ENCODE measurements at places on chromosomes 6 and 20.

- no peak for DNase-seq
Observed at GRCh38 chr6:36487698-36488097, 44.9 kb downstream of the KCTD20 start.

GRCh38 chr20:59030911-59031563 lies 1.1 kb downstream of the ATP5F1E start:
- no peak for DNase-seq

DNA sequence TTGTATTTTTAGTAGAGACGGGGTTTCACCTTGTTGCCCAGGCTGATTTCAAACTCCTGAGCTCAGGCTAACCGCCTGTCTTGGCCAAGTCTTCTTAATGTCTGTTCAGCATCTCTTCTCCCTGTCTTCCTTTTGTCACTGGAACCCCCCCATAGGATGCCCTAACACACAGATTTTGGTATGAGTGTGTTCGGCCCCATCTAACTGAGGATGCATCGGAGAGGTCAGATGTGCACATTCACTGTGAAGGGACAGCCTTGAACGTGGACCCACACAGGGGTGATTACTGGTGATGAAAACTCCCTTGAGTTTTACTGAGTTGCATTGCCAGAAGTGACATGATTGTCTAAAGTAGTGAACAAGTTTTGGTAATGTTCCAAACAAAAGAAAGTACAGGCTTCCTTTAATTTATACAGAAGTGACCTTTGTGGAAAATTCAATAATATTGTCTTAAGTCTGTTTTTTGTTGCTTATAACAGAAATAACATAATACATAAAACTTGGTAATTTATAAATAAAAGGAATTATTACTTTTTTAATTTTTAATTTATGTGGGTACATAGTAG lies 40.5 kb upstream of the NCOA3 start:
- no peak for DNase-seq

DNA sequence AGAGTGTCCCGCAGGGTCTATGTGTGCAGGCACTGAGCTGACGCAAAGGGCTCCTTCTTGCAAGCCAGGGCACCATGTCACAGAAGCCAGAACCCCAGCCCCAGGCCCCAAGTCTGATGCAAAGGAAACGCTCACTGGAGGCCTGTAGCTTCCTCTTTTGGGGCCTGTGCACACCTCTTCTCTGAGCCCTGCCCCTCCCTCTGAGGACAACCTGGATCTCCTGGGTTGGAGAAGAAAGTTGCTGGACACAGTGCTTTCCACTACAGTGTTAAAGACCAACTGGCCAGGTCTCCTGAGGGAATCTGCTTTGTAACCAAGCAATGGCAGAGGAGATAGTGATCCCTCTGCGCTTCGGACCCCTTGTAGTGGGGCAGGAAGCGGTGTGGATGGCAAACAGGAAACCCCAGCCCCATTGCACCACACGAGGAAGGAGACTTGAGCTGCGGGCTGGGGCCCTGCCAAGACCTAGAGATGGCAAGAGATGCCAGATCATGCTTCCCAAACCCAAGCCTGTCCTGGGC lies 90.0 kb downstream of the PRND start:
- no peak for DNase-seq

DNA sequence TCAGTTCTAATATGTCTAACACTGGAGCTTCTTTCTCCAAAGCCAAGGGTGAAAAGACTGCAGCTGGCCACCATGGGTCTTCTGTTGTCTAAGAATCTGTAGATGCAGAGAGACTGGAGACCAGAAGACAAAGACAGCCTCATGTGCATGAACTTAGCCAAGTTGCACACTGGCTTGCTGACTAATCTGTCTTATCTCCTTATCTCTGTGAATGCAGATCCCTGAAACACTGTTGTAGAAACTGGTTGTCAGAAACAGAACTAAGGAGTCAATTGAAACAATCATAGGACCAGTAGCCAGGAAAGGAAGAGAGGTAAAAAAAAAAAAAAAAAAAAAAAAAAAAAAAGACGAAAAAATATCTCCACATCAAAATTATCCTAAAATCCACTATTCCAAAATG lies 109.7 kb downstream of the BFSP1 start:
- DNase-seq = no peak

GRCh38 chr6:80647156-80647555 lies 540.7 kb downstream of the BCKDHB start:
- no peak for DNase-seq

DNA sequence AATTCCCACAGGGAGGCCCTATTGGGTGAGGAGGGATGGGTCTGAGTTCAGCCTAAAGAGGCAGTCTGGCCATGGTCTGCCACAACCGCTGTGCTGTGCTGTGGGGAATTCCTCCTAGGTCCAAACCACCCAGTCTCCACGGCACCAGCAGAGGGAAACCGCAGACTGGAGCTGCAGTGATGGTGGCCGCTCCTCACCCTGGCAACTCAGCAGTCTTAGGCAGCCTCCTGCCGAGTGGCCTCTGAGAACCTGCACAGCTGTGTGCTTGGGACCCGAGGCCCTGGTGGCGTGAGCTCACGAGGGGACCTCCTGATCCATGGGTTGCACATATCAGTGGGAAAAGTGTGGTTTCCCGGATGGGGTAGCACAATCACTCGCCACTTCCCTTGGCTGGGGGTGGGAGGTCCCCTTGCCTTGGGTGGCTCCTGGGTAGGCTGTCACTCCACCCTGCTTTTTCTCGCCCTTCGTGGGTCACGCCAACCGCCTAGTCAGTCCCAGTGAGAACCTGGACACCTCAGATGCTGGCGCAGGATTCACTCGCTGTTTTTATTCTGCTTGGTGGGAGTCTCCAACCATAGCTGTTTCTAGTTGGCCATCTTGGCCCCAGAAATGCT lies 242.2 kb downstream of the CDH26 start:
- DNase-seq = no peak

DNA sequence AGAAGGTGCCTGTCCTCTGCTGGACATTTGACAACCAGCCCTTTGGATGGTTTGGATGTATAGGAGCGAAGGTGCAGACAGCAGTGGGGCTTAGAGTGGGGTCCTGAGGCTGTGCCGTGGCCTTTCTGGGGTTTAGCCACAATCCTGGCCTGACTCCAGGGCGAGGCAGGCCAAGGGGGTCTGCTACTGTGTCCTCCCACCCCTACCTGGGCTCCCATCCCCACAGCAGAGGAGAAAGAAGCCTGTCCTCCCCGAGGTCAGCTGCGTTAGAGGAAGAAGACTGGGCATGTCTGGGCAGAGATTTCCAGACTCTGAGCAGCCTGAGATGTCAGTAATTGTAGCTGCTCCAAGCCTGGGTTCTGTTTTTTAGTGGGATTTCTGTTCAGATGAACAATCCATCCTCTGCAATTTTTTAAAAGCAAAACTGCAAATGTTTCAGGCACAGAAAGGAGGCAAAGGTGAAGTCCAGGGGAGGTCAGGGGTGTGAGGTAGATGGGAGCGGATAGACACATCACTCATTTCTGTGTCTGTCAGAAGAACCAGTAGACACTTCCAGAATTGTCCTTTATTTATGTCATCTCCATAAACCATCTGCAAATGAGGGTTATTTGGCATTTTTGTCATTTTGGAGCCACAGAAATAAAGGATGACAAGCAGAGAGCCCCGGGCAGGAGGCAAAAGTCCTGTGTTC lies 1.3 kb upstream of the CDKN1A start:
- DNase-seq = peak; percentile 57

DNA sequence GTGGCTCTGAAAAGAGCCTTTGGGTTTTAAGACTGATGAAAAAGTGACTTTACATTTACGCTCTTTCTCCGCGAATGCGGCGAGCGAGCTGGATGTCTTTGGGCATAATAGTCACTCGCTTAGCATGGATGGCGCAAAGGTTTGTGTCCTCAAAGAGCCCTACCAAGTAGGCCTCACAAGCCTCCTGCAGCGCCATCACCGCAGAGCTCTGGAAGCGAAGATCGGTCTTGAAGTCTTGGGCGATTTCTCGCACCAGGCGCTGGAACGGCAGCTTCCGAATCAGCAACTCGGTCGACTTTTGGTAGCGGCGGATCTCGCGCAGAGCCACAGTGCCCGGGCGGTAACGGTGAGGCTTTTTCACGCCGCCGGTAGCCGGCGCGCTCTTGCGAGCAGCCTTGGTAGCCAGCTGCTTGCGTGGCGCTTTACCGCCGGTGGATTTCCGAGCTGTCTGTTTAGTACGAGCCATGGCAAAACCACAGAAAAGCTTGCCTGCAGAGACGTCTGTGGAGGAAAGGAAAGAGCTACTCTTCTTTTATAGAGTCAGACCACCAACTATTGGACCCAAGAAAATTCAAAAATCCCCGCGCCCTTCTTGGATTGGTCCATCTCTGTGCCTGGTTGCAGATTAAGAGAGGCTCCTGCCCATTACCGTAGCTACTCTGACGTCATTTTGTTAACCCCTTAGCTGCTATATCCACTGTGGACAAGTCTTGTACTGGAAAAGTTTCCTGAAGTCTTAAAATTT lies 55.5 kb upstream of the HFE start:
- DNase-seq = peak; percentile 99

DNA sequence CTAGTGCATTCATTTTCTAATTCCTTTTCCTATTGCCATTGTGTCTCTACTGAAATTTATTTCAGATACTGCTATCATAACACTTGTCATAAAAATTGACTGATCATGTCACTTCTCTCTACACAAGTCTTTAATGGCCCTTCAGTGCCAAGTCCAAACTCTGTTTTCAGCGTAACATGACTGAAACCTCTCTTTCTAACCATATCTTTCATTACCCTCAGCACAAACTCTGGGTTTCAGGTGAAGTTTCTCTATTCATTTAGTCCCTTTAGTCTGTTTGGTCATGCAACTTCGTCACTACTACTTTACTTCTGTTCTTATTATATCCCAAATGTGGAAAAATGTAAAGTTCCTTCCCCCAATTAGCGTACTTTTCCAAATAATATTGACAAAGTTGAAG lies 234.9 kb downstream of the OGFRL1 start:
- DNase-seq = no peak

- no peak for DNase-seq
Observed at GRCh38 chr20:40280616-40281015, 408.4 kb downstream of the MAFB start.

- DNase-seq = peak; percentile 52
Observed at GRCh38 chr6:72788188-72788587, 166.3 kb downstream of the KCNQ5 start.

DNA sequence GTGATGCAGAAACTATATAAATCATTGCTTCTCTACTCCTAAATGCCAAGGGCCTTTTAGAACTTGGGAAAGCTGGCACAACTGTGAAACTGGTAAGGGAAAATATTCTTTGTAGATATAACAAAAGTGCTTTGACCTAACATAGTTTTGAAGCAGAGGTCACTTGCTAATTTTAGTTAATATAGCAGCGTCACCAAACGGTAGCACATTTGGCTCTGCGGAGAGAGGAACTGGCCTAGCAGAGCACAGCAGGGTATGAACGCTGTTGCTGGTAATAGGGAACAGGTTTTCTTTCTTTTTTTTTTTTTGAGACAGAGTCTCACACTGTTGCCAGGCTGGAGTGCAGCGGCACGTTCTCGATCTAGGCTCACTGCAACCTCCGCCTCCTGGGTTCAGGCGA lies 67.4 kb downstream of the ECT2L start:
- DNase-seq = no peak

- DNase-seq = no peak
Observed at GRCh38 chr6:163165922-163166321, 248.6 kb upstream of the QKI start.

- peak; percentile 25 for DNase-seq
Observed at GRCh38 chr6:119442776-119443184, 93.2 kb upstream of the MAN1A1 start.

GRCh38 chr6:14765721-14766390 lies 480.0 kb upstream of the JARID2 start:
- DNase-seq = no peak

DNA sequence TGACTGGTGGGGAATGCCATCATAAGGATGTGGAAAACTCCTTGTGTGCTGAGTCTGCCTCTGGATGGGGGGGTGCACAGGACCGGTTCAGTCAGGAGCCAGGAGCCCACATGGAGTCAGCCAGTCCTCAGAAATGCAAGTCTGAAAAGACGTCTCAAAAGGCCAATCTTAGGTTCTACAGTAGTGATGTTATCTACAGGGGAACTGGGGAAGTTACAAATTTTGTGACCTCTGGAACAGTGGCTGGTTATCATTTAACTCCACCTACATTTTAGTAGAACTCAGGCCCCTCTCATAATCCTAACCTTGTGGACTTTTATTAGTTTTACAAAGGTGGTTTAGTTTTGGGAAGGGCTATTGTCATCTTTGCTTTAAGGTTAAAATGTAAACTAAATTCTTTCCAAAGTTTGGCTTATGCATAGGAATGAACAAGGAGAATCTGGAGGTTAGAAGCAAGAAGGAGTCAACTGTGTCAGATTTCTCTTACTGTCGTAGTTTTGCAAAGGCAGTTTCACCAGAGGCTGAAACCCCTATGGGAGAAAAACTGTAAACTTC lies 13.7 kb upstream of the TBC1D22B start:
- DNase-seq = no peak

DNA sequence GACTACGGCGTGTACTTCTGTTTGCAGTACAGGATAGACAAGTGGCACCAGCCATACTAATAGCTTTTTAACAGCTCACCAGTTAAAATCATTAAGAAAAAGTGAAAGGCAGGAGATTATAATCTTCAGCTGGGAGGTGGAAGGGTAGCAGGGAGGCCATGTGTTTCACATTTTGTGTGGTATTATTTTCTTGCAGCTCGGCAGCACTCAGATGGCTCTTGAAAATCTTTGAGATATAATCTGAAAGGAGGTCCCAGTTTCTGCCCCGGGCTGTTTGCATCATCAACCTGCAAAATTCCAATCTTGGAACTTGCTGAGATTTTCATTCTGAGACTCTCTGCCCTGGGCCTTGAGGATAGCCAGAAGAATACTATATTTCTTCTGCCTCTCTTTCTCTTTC lies 87.5 kb upstream of the HDAC2 start:
- peak; percentile 50 for DNase-seq

- no peak for DNase-seq
Observed at GRCh38 chr6:43738877-43739641, 31.0 kb upstream of the VEGFA start.

GRCh38 chr20:48622421-48622820 lies 205.4 kb downstream of the PREX1 start:
- peak; percentile 38 for DNase-seq

GRCh38 chr6:43878823-43879495 lies 108.9 kb downstream of the VEGFA start:
- DNase-seq = no peak

DNA sequence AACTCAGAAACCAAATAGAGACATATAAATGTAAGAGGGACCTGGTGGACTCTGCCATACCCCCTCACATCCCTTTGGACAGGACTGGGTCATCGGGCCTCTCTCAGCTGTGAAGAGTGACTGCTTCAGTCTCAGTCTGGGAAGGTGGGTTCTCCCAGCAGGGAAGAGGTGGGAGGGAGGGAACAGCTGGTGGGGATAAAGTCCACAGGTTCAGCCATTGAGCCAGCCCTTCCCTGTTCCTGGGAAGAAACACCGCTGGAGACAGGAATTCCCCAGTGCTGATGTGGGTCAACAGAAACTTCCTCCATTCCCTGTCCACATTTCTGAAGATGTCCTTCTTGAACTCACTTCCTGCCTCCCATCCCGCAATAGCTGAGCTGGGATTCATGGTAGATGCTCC lies 209.2 kb upstream of the PMEPA1 start:
- no peak for DNase-seq

- DNase-seq = no peak
Observed at GRCh38 chr6:87152526-87152955, 2.8 kb upstream of the ZNF292 start.

GRCh38 chr6:30543821-30544220 lies 12.5 kb downstream of the GNL1 start:
- DNase-seq = no peak

- DNase-seq = no peak
Observed at GRCh38 chr6:26359765-26360164, 5.2 kb upstream of the BTN3A2 start.

GRCh38 chr20:15708984-15709598 lies 864.2 kb downstream of the KIF16B start:
- DNase-seq = no peak

- DNase-seq = peak; percentile 76
Observed at GRCh38 chr6:24910961-24911725, 24.6 kb downstream of the RIPOR2 start.
